IPS DF 6.9 (cell line): ENCODE measurements at places on chromosomes 11 and 22.

- no peak for DNase-seq
These were observed 11.6 kb downstream of the PISD start for GRCh38 chr22:31650391-31650790.

DNA sequence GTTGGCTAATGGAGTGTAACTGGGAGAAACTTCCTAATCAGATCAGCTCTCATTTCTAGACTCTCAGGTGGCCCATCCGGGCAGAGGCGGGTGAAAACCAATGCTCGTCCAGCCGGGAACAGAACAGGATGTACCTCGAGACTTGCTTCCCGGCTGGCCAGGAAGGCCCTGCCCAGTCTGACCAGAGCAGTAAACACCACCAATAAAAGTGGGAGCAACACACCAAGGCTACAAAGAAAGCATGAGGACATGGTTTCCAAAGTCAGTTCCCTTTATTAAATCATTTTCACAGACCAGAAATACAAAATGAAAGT is 940 bp upstream of the TNKS1BP1 start:
- DNase-seq: no peak

DNA sequence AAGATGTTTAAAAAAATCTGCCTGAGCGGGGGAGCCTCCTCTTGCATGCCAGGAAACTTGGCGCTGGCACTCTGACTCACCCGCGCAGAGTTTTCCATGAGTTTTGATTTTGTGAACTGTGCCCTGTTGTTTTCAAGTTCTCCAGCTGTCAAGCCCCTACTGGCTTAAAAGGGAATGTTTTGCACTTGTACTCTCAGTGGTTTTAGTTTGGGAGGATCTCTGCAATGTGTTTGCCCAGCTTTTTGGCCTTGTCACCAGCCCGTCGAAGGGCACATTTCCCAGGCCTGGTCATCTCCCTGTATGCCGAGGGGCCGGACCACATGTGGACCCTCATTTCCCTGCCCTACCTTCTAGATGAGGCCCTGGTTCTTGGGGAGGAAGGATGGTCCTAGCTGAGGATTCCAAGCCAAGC is 12.2 kb downstream of the MRGPRF start:
- no peak for DNase-seq

- DNase-seq: no peak
These were observed 80.8 kb downstream of the ALX4 start for GRCh38 chr11:44229098-44229497.

DNA sequence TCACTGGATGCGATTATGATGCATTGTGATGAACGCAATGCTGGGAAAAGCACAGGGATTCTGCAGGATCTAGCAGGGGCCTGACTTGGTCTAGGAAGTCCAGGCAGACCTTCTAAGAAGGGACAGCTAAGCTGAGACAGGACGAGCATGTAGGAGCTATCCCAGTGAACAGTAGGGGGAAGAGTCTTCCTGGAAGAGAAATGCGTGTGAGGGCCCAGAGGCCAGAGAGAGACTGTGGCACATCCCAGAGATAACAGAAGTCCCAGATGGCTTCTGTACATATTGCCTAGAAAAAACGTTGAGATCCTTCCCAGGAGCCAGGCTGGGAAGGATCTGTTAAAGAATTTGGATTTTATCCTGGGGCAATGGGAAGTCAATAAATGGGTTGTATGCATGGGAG is 24.6 kb downstream of the RCN1 start:
- no peak for DNase-seq

GRCh38 chr22:44214764-44215163 is 34.0 kb downstream of the PARVG start:
- DNase-seq: no peak

- no peak for DNase-seq
These were observed 51.7 kb downstream of the MCM5 start for GRCh38 chr22:35451592-35451991.

- no peak for DNase-seq
These were observed 76.4 kb upstream of the MYOD1 start for GRCh38 chr11:17642980-17643379.

GRCh38 chr11:2212411-2213251 is 41.0 kb upstream of the TH start:
- DNase-seq: no peak

DNA sequence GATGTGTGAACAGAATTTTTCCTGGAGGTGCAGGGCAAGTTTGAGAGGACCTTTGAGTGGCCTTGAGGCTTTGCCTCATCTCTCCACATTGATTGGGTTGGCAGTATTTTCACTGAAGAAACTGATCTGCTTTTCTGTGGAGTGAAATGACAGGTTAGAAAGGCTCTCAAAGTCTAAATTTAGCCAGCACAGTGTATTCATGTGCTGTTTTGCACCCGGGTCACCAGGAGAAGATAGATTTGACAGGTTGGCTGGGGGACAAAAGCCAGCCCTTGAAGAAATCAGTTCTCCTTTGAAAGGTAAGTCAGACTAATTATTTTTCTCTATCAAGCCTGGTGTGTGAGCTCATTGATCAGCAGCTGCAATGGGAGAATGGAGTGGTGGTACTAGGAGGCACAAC is 152.9 kb downstream of the DBX1 start:
- no peak for DNase-seq

- no peak for DNase-seq
These were observed 1484.2 kb downstream of the BRD1 start for GRCh38 chr22:48343461-48343860.

GRCh38 chr22:47307822-47308221 is 545.4 kb downstream of the TBC1D22A start:
- DNase-seq: no peak

GRCh38 chr11:75155570-75156422 is 4.9 kb downstream of the SLCO2B1 start:
- DNase-seq: no peak

- no peak for DNase-seq
These were observed 3.2 kb upstream of the PRR5 start for GRCh38 chr22:44698531-44699421.

- DNase-seq: no peak
These were observed 54.5 kb downstream of the CACNG2 start for GRCh38 chr22:36649066-36649465.

DNA sequence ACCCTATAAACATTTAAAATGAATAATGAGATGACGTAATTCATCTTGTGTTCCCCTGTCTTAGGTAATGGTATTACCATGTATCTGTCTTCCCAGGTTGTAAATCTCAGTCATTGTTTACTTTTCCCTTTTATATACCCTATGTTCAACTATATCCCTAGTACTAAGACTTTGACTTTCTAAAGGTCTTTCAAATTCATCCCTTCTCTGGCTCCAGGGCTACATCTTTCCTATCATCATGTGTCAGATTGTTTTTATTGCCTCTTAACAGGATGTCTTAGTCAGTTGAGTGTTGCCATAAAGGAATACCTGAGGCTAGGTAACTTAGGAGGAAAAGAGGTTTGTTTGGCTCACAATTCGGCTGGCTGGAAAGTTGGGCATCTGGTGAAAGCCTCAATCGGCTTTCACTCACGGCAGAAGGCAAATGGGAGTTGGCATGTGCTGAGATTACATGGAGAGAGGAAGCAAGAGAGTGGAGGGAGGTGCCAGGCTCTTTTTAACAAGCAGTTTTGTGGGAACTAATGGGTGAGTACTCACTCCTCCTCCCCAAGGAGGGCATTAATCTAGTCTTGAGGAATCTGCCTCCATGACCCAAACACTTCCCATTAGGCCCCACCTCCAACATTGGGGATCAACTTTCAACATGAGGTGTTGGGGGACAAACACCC is 11.6 kb upstream of the DLAT start:
- DNase-seq: no peak

- no peak for DNase-seq
These were observed 34.7 kb upstream of the SEPTIN5 start for GRCh38 chr22:19679522-19680101.

DNA sequence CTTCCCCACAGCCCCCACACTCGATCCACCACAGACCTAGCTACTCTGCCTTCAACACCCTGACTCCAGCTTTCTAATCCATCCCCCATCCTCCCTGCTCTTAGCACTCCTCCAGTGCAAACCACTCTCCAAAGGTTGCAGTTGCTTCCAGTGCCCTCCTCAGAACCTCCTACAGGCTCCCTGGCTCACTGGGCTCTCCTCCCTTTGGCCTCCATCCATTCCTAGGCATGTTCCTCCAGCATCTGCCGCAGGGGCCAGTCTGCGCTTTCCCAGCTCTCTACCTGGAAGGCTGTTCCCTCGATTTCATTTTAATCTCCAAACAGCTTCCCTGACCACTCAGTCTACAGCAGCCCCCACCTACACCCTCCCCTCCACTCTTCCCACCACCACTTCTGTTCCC is 133.8 kb downstream of the SPATA19 start:
- DNase-seq: no peak

GRCh38 chr11:107676336-107677057 is 35.4 kb downstream of the SLN start:
- DNase-seq: no peak

DNA sequence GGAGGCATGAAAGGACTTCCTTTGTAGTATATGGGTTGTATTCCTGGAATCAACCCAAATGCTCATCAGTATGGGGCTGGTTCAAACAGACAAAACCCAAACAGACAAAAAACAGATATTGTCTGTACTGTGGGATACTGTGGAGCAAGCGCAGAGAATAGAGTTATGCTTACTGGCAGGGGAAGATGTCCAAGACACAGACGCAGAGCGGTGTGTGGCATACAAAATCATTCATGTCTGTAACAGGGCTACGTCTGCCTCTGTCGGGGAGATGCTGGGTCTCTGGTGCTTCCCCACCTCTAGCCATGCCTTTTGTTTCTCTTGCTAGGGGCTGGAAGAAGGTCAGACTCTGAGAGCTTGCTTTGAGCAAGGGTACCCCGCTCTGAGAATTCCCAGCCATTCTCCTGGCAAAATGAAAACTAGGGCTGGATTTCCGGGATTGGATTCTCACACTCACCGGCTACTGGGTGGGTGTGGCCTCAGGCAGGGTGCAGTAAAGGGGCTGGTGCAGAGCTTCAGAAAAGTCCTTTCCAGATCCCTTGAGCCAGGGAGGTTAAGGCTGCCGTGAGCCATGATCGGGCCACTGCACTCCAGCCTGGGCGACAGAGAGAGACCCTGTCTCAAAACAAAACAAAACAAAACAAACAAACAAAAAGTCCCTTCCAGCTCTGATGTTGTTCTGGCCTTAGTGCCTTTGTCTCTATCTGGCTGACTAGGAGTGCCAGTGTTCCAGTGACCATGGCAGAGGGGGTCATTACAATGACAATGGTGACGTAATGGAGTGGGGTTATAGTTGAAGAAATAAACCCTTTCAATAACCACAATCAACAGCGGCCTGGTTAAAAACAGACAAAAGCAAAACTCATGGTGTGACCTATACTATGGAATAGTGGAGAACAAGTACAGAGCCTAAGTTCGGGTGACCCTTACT is 2.9 kb upstream of the ABCC8 start:
- peak; percentile 66 for DNase-seq

DNA sequence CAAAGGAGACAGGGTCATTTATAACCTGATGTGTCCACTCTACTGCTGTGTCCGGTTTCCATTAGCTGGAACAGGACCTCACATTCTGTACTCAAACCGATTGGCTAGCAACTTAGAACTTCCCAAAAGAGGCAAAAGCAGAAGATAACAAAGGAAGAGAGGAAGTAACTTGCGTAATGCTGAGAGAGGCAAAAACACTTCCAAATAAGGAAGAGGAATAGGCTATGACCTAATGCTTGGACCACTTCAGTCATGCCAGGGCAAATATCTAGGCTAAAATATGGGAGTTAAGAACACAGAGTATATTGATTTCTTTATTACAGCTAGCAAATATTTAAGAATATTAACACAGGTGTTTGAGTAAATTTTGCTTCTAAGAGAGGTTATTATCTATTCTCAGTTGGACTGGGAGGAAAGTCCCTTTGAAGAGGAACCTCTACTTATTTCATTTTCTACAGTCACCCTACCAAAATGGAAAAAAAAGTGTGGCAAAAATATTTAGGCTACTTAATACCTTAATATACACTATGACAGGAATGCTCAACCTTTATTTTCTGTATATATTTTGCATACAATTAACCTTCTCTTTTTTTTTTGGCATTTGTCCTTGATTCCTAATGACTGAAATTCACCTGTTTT is 499.8 kb upstream of the CHORDC1 start:
- no peak for DNase-seq

DNA sequence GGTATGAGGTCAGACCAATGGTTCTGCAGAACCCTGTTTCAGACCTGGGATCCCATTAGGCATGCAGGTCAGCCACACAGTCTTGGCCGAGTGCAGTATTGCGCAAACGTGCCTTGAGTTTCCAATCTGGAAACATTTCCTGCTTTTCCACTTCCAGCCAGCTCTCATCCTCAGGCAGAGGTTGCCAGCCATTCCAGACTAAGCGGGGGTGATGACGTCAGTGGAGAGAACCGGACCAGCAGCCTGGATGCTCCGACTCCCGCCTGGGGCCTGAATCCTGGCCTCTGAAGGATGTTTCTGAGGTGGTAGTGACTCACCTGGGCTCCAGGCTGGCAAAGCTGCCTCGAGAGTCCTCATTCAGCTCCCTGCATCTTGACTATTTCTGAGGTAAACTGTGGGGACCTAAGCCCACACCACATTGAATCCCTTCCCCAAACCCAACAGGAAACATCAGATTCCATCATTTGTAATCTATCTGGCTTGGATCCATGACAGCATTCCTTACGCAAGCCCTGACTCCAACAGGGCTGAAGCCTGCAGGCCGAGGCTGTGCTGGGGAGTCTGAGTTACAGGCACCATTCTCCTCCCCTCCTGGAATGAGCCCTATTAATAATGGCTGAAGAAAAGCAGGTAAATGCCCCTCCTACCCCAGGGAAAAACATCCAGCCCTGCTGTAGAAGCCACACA is 83.0 kb downstream of the ABTB2 start:
- DNase-seq: no peak

- no peak for DNase-seq
These were observed 182.0 kb downstream of the ST3GAL4 start for GRCh38 chr11:126537492-126537891.
